Stimulated activated CD4-positive, alpha-beta T cell treated with anti-CD3 and anti-CD28 coated beads, Interleukin-2, amount 100 ng/mL, for 24 hours (primary cell): ENCODE measurements at places on chromosomes 6 and 20.
A peak's percentile ranks its signal among the peaks of the same experiment; 100 is the strongest.

DNA sequence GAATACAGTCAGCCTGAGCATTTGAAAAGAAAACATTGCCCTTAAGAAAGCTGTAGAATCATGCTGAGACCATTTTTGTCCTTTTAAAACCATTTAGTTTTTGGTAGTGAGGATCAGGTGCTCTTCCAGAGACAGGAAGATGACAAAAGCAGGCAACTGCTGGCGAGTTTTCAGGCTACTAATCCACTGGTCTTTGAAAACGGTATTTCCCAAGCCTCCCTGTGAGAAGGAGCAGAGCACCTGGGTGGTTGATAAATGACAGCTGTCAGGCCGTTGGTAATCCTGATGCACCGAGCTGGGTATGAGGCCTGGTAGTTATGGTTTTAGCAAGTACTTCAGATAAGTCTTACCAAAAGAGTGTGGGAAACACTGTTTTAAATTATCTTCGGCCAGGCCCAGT lies 10.1 kb upstream of the SEC63 start:
- no peak for DNase-seq

- no peak for DNase-seq
Observed at GRCh38 chr6:80789912-80790570, 683.6 kb downstream of the BCKDHB start.

DNA sequence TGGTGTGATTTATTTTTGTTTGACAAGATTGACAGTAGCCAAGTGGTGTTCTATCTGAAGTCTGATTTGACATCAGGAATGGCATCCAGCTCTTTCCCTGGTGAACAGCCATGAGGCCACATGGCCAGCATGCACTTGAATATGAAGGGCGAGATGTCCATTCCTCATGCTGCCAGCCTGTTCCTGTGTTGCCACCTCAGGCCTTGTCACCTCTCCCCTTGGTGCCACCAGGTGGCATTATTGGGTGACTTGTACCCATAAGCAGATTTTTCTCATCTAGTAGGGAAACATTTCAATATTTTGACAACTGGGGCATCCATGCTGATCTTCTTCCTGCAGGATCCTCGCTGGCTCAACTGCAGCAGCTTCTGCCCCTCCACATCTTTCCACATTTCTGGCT lies 199.1 kb downstream of the ERMARD start:
- DNase-seq: peak; percentile 18

- no peak for DNase-seq
Observed at GRCh38 chr6:105251689-105252088, 71.9 kb upstream of the POPDC3 start.

- no peak for DNase-seq
Observed at GRCh38 chr6:166507809-166508564, 78.5 kb downstream of the RAMACL start.

DNA sequence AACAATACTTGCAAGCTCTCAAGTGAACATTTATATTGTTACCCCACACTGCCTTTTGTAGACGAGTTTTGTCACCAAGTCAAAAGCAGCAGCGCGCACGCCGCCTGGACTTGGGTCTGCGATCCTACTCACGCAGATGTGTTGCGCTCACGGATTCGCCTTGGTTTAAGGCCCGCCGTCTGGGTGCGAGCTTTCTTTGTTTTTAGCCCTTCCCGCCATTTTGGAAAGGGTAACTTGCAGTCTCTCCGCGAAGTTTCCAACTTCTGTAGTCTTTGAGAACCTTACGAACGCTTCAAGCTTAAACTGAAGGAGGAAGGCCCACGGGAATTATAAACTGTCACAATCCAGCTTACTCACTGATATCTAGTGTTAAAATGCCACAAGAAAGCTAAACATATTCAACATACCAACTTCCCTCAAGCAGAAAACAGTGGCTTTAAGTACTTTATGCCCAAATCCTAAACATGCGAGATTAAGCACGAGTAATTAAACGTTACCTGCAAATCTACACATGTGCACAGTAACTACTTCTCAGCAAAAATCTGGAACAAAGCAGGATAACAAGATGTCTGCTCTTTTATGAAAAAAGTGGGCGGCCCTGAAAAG lies 80.4 kb upstream of the BTN3A2 start:
- peak; percentile 61 for DNase-seq

DNA sequence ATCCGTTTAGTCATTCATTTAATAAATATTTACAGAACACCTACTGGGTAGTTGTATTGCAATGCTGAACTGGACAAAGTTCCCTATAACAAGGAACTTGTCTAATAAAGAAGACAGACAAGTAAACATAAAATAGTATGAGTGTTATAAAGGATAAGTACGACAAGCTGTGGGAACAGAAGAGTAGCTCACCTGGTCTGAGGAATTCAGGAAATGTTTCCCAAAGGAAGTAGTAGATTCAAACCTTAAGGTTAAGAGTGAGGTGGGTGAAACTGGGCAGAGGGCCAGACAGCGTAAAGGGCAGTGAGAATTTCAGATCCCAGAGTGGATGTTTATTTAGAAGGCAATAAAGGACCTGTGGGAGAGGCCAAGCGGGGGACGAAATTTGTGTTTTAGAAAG lies 72.3 kb upstream of the CD2AP start:
- no peak for DNase-seq

GRCh38 chr6:15475261-15475660 lies 187.6 kb downstream of the DTNBP1 start:
- DNase-seq: no peak

DNA sequence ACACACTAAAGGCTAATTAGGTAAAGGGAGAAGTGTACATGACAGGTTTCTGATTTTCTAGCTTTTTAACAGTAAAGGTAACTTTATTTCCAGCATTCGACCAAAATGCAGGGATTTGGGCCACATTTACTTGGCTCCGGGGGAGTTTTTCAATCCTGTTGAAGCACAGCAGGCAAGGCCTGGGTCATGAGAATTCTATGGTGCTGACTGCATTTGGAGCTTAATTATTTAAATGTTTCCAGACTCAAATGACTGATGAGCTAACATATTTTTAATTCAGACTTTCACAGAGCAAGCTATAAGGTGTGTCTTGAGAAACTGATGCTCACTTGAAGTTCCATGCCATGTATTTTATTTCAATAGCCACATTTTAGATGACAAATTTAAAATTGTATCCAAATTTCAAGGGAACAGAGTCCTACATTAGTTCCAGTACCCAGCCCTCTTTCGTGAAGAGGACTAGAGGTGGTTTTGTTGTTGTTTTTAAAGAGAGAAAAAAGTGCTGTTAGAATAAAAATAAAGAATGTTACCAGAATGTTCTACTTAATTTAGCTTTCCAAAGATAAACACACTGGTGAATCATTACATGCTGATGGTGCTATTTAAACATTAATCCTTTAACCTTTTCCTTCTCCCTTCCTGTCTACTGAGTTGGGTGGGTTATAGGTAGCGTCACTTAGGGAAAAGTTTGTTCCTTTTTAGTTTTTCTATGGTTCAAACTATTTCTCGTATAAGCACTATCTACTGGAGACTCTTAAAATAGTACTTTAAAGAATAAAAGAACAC lies 82.3 kb upstream of the PHACTR2 start:
- DNase-seq: no peak

DNA sequence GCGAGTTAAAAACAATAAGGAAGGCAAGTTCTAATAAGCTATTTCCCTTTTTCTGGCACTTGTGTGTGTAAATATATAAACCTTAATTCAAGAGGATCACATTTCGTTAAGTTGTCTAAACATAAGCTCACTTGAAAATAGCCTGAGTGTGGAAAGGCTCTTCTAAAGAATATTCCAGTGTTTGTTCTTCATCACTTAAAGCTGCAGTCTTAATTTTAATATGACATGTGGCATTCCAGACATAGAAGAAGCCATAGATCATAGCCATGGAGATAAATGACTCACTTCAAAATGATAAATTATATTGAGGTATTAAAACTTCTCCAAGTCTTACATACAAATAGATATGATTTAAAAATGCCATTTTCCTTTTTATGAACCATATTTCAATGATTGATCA lies 42.1 kb downstream of the IYD start:
- DNase-seq: no peak

GRCh38 chr20:51440589-51440988 lies 101.9 kb downstream of the NFATC2 start:
- DNase-seq: no peak

- no peak for DNase-seq
Observed at GRCh38 chr6:168457653-168457934, 16.6 kb downstream of the SMOC2 start.

DNA sequence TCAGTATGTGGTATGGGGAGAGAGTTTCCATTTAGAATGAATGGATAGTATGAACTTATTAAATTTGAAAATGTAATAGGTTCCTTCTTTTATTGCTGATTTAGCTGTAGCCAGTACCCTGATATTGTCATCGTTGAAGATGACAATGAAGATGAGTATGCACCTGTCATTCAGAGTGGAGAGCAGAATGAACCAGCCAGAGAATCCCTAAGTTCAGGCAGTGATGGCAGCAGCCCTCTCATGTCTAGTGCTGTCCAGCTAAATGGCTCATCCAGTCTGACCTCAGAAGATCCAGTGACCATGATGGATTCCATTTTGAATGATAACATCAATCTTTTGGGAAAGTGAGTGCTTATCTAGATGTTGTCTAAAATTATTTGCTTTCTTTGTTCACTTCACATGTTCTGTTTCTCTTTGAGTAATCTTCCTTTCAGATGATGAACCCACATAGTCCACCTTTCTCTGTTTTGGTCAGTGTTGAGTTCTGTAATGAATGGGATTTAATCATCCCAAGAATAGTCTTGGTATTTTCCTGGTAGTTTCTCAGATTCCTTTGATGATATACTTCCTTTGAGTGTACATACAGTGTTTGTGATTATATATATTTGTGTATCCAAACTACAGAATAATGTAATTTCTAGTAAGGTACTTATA lies 23.3 kb downstream of the HSF2 start:
- no peak for DNase-seq

- no peak for DNase-seq
Observed at GRCh38 chr6:154471609-154472362, 38.7 kb downstream of the CNKSR3 start.

GRCh38 chr20:6908673-6909072 lies 141.2 kb downstream of the BMP2 start:
- no peak for DNase-seq

GRCh38 chr6:161374971-161375873 lies 101.4 kb upstream of the AGPAT4 start:
- DNase-seq: no peak

- peak; percentile 51 for DNase-seq
Observed at GRCh38 chr20:38674092-38674764, 50.1 kb upstream of the SLC32A1 start.

DNA sequence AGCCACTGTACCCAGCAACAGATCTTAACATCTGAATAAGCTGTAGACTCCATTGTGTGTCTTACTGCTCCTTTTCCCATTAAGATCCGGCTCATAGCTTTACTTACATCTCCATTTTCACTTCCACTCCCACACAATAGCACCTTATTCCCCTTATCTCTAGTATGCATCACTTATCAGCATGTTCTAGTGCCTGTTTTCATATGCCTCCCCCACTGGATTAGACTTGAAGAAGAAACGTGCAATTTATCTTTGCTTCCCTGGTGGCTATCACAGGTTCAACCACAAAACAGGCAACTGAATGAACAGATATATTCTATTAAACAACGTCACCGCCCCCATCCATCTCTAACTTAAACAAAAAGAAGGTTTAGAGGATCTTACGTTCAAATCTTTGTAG lies 12.1 kb downstream of the SSR1 start:
- DNase-seq: no peak

GRCh38 chr6:146258206-146258605 lies 229.3 kb downstream of the GRM1 start:
- DNase-seq: no peak

DNA sequence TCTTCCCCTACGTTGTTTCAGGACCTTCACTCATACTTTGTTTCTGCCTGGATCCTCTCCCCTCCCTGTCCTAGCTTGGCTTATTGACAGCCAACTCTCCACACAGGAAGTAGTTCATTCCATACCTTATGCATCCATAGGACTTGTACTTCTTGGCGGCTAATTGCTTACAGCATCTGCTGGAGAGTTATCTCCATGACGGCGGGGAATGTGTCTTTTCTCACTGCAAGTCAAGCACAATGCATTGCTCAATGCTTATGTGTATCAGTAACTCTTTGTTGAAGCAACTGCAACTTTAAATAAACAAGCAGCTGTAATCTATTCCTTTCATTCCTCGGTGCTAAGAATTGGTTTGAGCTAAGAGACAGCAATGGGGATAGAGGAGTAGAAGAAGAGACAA lies 551.3 kb upstream of the EPHA7 start:
- no peak for DNase-seq

- DNase-seq: no peak
Observed at GRCh38 chr6:14966096-14966905, 279.6 kb upstream of the JARID2 start.

DNA sequence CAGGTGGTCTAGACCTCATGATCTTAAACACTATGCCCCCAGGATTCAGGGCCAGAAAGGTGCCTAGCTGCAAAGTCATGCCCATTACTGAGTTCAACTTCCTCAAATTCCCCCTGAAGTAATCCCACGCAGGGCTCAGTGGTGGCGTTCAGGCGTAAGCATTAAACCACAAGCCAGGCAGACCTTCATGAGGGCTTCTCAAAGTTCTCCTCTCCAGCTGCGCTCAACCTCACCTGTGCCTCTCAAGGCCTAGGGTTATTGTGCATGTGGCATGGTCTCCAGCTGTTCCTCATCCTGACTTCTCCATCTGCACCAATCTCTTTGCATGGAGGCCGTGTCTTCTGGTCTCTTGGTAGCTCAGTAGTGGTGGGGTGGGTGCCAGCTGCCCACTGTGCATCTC lies 113.6 kb downstream of the TSHZ2 start:
- no peak for DNase-seq

DNA sequence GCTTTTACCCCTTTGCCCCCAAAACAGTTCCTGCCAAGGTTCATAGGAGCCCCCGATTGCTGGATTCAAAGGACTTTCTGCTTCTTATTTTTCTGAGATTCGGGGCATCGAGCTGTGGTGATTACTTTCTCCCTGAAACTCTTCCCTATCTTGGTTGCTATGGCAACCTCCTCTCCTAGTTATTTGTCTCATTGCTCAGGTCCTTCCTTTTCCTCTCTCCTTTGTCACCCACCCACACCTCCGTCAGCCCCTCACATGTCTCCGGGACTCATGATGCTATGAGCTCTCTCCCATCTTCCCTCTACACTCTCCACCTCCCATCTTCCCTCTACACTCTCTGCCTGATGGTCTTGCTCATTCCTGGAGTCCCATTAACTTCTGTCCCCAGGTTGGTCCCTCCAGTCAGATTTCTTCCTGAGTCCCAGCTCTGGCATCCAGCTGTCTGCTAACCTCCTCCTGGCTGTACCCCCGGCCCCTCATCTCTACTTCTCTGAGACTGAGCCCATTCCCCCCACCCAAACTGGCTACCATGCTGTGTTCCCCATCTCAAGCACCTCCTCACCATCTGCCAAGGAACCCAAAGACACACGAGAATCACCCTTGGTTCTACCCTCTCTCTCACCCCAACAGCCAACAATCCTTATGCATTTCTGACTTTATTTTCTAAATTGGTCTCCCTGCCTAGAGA lies 30.2 kb upstream of the NNAT start:
- no peak for DNase-seq

GRCh38 chr6:169051371-169051770 lies 202.3 kb downstream of the THBS2 start:
- no peak for DNase-seq

DNA sequence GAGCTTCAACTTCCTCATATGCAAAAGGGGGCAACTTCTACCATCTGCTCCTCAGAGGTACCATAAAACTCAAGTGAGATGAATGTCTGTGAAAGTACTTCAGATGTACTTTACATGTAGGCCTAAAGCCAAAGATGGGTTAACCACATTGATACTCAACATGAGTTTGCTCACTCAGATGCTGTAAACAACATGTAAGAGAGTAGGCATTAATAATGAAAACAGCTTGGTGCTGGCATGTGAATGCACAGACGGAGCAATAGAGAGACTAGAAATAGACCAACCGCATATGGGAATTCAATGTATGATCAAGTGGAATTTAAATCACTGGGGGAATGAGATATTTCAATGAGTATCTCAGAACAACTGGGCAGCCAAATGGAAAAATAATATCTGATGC lies 143.8 kb upstream of the CDYL start:
- no peak for DNase-seq
